A549 treated with AZD2906 at 1 μM for 4 hours (cell line): ENCODE measurements at places on chromosomes 6 and 20. TPM values are rescaled to one million over a fixed set of nuclear protein-coding genes. Genes with fewer than 3 reads are reported as not detected.

The NFATC2 gene
- 7.4 to 8.9 TPM (median 8.4 TPM) in 5 replicates for total RNA-seq

The AARS2 gene
- 5.6 to 8.2 TPM (median 6.8 TPM) in 5 replicates for total RNA-seq

The SLC17A2 gene
- total RNA-seq: not detected in 5 replicates

The TSBP1 gene
- total RNA-seq: not detected in 5 replicates

The HLA-DPA1 gene
- 0.05 to 0.11 TPM in 2 of 5 replicates, not detected in the others for total RNA-seq

The SRSF6 gene
- 94.8 to 109 TPM (median 103 TPM) in 5 replicates for total RNA-seq

The EZR gene
- total RNA-seq: 426 to 514 TPM (median 467 TPM) in 5 replicates

The POM121L2 gene
- total RNA-seq: not detected in 5 replicates

The NANP gene
- total RNA-seq: 6.2 to 8.7 TPM (median 7.3 TPM) in 5 replicates

The GABRR1 gene
- not detected in 5 replicates for total RNA-seq

The MTCH1 gene
- 116 to 134 TPM (median 132 TPM) in 5 replicates for total RNA-seq

The REPS1 gene
- 23.5 to 26.6 TPM (median 25.2 TPM) in 5 replicates for total RNA-seq

The ABCC10 gene
- total RNA-seq: 6.0 to 11.5 TPM (median 9.5 TPM) in 5 replicates

The C6orf132 gene
- 3.4 to 4.0 TPM (median 3.9 TPM) in 5 replicates for total RNA-seq

The C20orf144 gene
- total RNA-seq: 0.08 to 0.13 TPM (median 0.11 TPM) in 3 of 5 replicates, not detected in the others

The NKAIN4 gene
- 3.9 to 6.9 TPM (median 4.7 TPM) in 5 replicates for total RNA-seq

The TMEM14B gene
- total RNA-seq: 123 to 158 TPM (median 127 TPM) in 5 replicates

The ADIG gene
- not detected in 5 replicates for total RNA-seq

The FLOT1 gene
- 83.5 to 93.1 TPM (median 90.0 TPM) in 5 replicates for total RNA-seq
